GM23338 (cell line): ENCODE measurements at places on chromosomes 1 and 21. TPM values are rescaled to one million over a fixed set of nuclear protein-coding genes. Genes with fewer than 3 reads are reported as not detected.

DNA sequence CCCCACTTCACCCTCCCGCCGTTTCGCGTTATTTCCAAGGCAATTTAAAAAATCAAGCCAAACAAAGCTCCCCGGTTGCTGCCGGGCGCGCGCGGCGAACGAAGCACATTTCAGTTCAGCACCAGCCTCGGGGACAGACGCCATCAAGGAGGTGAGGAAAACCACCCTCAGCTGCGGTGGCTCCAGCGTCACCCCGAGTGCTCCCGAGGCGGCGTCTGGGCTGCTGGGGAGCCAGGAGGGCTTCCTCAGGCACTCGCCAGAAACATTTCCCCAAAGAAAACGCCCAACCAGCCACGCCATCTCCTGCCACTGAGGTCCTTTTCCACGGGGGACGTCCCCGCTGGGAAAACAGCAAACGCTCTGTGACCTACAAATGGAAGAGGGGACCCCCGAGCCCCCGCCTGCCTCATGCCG lies 623 bp downstream of the GNG4 start:
- peak; percentile 92 for DNase-seq

DNA sequence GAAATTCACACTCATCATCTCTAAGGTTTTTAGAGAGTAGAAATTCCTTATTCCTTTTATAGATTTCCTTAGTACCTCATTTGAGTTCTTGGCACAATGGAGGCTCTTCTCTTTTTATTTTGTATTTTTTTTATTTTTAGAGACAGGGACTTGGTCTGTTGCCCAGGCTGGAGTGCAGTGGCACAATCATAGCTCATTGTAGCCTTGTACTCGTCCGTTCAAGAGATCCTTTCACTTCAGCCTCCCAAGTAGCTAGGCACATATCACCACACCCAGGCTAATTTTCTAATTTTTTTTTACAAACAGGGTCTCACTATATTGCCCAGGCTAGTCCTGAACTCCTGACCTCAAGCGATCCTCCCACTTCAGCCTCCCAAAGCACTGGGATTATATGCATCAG lies 29.6 kb downstream of the RGL1 start:
- DNase-seq = no peak

BATF3 gene
- total RNA-seq = 3.6 and 6.8 TPM in 2 replicates

- peak; percentile 71 for DNase-seq
Observed at GRCh38 chr21:36698385-36698980, 432 bp upstream of the SIM2 start.

- no peak for DNase-seq
Observed at GRCh38 chr1:178127482-178128191, 33.7 kb downstream of the RASAL2 start.

DNA sequence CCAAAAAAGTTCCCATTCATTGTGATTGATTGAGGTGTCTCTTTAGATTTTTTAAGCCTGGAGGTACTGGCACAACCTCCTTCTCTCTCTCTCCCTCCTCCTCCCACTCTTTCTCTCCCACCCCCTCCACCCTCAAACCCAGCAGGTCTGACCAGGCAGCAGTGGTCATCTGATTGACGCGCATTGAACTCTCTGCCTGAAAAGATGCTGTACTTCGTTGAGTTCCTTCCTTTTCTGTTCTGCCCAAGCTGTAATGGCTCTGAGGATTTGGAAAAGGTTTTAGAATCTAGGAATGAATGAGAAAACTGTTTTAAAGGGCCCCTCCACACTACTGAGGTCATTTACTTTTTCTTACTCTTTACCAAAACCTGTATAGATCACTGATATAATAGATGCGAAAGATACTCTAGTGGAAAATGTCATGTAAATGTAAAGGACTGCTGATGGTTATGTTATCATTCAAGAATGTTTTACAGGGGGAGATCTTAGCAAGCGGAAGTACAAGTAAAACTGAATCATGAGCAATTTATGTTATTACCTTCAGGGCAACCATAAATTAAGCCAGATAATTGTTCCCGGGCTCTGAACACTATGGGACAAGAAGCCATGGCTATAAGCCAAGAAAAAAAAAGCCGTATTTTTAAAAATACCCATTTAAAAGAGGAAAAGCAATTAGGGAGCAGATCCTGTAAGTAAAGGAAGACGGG lies 25.2 kb upstream of the DYRK1A start:
- no peak for DNase-seq

- DNase-seq = peak; percentile 44
Observed at GRCh38 chr1:158102881-158103674, 77.6 kb upstream of the CD1D start.

DNA sequence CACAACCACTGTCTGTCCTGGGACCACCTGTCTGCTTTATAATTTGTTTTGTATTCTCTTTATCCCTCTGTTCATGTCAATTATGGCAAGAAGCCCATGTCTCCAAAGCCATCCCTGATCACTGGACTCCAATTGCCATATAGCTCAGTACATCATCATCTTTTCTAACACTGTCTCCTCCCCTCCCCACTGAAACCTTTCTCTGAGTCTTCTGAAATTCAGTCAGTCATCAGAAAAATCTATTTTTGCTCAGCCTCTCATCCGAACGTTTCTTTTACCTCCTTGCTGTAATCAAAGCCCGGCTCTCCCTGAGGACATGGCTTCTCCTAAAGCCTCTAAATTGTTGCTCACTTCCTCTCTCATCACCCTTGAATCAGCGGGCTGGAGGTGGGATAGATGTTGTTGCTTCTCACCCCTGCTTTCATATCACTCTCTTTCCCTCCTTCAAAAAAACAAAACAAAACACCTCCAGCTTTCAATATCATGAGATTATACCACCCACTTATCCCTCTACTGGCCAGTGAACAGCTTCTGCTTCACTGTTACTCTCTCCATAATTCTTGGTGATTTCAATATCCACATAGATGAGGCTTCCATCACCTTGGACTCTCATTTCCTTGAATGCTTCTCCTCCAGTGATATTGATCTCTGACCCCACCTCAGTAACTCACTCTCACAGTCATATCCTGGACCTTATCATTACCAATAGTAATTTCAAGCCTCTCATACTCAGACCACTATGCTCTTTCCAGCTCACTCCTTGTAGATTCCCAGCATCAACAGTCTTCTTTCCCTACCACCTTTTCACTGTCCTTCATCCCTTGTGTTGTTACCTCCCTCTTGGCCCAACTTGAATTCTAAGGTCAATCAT lies 27.8 kb downstream of the RAB3B start:
- no peak for DNase-seq

ACKR1 gene
- not detected in 2 replicates for total RNA-seq

GRCh38 chr1:77744576-77744975 lies 15.1 kb downstream of the USP33 start:
- peak; percentile 33 for DNase-seq

GRCh38 chr1:232553809-232554208 lies 76.1 kb downstream of the SIPA1L2 start:
- no peak for DNase-seq

MPZ gene
- total RNA-seq = 1.6 and 1.9 TPM in 2 replicates

- peak; percentile 72 for DNase-seq
Observed at GRCh38 chr1:53683986-53684740, 54.8 kb downstream of the GLIS1 start.

GRCh38 chr21:20729376-20729775 lies 268.8 kb upstream of the NCAM2 start:
- DNase-seq = no peak

DNA sequence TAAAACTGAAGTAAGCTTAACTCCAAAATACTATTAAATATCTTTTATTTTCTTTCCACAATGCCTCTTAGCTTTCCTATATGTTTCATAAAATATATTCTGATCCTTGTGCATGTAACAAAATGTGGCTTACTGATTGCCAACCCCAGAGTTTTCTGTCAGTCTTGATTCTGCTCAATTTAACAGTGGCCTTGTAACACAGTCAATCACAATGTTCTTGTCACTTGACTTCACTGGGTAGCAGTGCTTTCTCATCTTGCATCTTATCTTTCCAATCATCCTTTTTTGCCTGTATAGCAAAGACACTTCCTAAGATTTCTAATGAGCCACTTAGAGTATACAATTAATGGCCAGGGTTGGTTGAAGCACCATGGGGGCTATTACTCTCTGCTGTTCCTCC lies 19.9 kb upstream of the BRINP3 start:
- no peak for DNase-seq

DUSP12 gene
- total RNA-seq = 37.0 and 37.2 TPM in 2 replicates

NTMT2 gene
- total RNA-seq = not detected in 2 replicates

PLEKHN1 gene
- 2.2 and 3.3 TPM in 2 replicates for total RNA-seq

DIPK1A gene
- 5.0 and 6.1 TPM in 2 replicates for total RNA-seq

DNA sequence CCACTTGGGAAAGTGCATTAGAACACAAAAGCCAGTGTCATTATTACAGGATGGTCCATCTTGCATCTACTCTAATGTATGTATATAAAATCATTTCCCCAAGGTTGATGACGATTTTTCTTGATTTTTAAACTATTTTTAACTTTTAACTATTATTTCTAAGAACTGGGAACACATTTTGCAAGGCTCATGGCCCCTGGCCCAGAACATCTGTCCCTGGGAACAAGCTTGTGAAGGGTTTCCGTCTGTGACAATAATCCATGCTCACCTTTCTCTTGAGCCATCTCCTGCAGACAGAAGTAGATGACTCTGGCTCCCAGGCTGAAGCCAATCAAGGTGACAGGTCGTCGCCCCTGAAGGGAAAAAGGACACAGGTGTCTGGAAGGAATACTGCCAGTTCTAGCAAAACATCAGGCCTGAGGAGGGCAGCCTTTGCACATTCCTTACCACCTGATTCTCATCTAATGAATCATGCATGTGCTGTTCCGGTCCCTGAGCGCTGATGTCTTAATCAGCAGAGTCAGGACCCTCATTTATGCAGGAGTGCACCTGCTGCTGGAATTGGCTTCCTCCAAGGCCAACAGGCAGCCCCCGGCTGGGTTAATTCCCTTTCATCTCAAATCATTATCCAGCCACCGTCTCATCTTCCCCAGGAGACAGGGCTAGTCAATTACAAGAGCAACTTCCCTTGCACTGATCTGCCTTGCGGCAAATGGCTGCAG lies 62.5 kb downstream of the TMCO4 start:
- DNase-seq = no peak

KCNT2 gene
- 10.1 and 13.4 TPM in 2 replicates for total RNA-seq

DEPDC1 gene
- 42.9 and 47.0 TPM in 2 replicates for total RNA-seq

GRCh38 chr1:196367838-196368237 lies 240.4 kb downstream of the KCNT2 start:
- DNase-seq = no peak

DNA sequence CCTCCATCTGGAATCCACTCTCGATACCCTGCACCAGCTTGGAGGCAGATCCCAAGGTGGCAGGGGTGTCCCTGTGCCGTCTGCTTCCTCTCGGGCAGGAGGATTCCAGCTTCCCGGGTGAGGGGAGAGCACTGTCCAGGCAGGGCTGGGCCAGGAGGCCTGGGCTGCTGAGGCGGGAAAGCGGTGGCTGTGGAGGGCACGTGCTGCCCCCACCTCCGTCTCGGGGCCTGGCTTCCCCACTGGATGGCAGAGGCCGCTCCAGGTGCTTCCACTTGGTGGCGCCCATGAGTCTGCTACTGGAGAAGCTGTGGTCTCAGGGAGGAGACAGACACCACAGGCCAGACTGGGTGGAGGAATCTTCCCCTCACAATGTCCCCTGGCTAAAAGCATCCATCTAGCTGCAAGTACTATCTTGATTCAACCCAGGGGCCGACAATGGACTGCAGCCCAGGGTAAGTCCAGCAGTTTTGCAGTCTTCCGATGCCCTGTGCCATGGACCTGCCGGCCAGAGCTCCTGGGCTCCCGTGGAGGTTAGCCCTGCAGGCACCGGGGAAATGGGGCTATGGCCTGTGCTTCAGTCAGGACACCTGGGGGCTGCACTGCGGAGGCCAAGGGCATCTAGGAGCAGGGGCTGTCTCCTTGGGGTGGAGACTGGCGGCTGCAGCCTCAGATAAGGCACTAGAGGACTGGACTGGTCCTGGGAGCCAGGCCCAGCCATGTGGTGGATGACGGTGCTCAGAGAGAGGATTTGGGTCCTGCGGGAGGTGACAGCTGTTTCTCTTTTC lies 41.3 kb upstream of the EIF4G3 start:
- DNase-seq = peak; percentile 91

- peak; percentile 56 for DNase-seq
Observed at GRCh38 chr1:75067975-75068374, 66.2 kb upstream of the LHX8 start.

- DNase-seq = no peak
Observed at GRCh38 chr1:20080441-20081352, 10.7 kb downstream of the PLA2G5 start.

DNA sequence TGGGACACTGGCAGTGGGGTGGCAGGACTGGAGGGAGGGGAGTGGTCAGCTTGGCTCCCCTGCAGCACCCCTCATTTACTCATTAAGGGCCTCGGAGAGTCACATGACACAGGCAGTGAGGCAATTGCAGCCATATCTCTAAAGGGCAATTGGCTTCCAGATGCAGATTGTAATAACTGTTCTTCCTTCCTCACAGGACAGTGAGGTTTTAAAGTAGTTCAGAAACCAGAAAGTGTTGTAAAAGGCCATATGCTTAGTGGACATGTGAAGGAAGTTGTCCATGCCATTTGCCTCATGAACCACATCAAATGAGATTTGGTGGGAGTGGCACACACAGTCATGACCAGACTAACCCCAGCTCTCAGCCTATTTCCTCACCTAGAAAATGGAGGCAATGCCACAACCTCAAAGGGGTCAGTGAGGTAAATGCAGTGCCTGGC lies 11.1 kb downstream of the MTX1 start:
- peak; percentile 73 for DNase-seq

DNA sequence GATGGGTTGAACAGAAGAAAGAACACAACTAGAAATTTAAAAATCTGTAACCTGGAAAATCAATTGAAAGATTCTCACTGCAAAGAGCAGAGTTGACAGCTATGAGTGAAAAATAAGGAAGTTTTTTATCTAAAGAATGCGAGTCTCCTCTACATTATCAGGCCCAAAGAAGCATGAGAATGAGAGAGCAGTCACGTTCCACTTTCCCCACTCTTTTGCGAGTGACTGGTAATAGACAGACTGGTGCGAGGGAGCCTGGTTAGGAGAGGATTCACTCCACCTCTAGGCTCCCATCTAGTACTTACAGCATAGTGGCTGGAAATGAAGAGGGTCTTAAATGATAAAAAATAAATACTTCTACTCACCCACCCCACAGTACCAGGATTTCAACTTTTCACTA lies 52.0 kb downstream of the PRDX6 start:
- DNase-seq = peak; percentile 8

DNA sequence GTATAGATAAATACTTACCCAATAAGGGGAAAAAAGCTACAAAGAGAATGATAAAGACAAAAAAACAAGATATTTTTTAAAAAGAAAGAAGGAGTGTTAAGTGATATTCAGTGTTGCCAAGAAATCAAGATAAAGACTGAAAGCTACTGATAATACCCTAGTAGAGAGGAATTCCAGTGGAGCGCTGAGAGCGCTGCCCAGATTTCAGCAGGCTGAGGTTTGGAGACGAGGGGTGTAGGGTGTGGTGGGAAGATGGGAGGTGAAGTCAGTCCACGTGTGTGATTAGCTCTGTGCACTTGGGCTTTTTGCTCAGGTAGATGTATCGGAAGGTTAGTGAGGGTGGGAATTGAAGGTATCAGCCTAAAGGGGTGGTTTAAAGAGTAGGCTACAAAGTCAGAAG lies 47.8 kb downstream of the FMN2 start:
- no peak for DNase-seq
